ENCODE measurements at places on chromosomes 16 and 17. TPM values are rescaled to one million over a fixed set of nuclear protein-coding genes. Genes with fewer than 3 reads are reported as not detected.

CACNG3 gene
- not detected for polyA plus RNA-seq

DNA sequence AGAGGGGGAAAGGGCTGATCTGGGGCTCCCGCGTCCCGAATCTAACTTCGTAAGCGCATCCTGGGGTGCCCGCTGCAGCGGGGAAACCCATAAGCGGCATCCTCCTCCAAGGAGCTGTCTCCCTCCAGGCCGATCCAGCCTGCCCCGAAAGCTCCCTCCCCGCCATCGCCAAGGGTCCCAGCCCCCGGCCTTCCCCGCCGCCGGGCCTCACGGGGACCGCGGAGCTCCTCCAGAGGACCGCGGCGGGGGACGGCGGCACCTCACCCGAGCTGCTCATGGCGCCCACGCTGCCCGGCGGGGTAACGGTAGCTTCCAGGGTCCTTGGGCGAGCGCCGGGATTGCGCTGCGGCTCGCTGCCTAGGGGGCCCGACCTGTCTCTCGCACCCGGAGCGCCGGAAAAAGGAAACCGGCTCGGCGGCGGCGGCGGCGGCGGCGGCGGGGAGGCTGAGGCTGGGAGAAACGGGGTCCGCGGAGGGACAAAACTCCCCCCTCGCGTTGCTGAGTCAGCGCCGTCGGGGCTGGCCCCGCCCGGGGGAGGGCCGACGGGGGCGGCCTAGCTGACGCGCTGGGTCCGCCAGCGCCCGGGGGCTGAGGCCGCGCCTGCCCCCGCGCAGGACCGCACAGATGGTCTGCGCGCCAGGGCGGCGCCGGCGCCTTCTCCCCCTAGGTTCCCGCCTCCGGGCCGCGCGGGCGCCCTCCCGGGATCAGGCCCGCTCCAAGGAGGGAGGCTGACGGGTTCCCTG is at the start of gene BLMH:
Gene BLMH, minus strand, starts transcription at position 402 of the 743 bp plus-strand sequence. Its CDS starts 125 bp downstream, at position 277.
- DNase-seq: peak; percentile 86

- peak; percentile 90 for DNase-seq
These were observed at the start of gene MYCBPAP for GRCh38 chr17:50507871-50508572. TSS of gene MYCBPAP (plus strand) at chr17:50508439. CDS start at chr17:50508675, 236 bp downstream.

ADAD2 gene
- polyA plus RNA-seq: 0.69 TPM

DNA sequence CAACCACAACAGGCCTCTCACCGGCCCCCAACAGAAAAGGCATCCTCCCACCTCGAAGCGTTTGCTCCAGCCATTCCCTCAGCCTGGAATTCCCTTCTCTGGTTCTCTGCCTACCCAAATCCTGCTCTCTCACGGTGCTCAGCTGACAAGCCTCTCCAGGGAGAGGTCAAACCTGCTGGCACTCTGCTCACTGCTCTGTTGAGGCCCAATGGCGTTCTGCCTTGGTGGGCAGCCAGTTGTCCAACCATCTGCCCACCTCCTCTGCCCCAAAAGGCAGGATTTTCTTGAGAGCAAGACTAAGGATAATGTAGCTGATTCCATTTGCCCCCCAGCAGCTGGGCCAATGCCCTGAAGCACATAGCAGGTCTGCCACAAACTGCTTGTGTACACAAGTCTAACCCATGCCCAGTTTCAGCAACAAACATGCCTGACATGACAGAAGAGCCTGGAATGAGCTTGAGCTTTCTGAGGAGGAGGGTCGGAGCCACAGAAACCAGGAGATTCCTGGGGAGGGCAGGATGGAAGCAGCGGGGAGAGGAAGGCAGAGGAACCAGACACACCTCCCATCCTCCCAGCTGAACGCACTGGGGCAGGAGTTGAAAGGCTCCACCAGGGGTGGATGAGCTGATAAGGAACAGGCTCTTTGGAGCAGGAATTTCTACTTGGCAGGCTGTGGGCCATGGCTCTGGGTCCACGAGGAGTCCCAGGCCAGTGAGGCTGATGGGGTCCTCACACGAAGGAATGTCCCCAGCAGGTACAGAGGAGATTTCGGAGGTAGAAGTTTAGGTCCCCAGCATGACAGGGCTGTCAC is 23.9 kb downstream of the ARHGAP27 start:
- DNase-seq: no peak

DNA sequence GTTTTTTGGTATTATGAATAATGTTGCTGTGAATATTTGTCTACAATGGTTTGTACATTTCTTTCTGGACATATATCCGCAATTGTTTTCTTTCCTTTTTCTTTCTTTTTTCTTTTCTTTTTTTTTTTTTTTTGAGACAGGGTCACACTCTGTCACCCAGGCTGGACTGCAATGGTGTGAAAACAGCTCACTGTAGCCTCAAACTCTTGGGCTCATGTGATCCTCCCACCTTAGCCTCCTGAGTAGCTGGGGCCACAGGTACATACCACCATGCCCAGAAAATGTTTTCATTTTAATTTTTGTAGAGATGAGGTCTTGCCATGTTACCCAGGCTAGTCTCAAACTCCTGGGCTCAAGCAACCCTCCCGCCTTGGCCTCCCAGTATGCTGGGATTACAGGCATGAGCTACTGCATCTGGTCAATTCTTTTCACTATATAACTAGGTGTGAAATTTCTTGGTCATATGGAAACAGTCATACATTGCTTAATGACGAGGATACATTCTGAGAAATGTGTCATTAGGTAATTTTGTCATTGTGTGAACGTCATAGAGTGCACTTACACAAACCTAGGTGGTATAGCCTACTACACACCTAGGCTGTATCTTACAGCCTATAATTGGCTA is 15.2 kb downstream of the IL21R start:
- DNase-seq: no peak

- peak; percentile 64 for DNase-seq
These were observed 146.4 kb downstream of the PCTP start for GRCh38 chr17:55897301-55897700.

PNMT gene
- polyA plus RNA-seq: 13.0 TPM

SNF8 gene
- 149 TPM for polyA plus RNA-seq

DNA sequence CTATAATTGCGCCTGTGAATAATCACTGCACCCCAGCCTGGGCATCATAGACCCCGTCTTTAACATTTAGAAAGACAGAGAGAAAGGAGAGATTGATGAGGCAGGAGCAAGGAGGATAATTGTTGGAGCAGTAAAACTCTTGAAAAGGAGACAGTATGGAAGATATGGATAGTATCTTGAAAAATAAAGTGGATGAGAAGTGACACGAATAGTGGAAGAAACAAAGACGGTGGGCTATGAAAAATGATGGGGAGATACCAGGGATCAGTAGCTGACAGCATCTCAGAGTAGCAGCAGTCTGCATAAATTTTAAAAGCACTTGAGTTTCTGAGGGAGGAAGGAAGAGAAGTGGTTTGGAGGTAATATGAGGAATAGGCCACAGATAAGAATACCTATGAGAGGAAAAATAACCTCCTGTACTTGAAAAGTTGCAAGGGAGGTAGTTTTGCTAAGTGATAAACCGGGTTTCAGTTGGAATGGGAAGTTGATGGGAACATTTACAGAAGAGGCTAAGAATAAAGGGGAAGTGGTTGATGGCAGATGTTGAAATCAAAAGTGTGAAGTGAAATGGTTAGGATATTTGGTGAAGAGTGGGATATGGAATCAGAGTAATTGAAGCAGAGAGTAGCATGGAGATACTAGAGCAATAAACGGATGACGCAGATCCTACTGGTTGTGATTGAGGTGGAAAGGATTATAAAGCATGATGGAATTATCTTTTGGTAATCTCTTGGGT is 1.8 kb upstream of the PPM1D start:
- no peak for DNase-seq

ZNF778 gene
- 4.6 TPM for polyA plus RNA-seq

DNA sequence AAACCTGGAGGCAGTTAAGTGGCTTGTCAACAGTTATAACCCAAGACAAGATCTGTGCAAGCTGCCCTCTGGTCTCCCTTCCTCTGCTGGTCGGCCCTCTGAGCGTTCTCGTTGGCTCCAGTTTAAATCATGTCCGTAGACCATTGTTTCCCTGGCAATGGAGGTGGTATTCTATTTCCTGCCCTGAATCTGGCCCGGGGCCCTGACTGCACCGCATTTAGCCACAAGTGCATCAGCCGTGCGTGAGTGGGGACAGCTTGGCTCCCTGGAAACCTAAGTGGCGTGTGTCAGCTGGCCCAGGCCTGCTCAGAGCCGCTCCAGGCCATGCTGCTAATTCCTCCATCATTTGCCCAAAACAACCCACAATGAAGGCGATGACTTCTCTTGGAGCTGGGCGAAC is 15.0 kb upstream of the MYLK3 start:
- DNase-seq: peak; percentile 86

MYO1D gene
- polyA plus RNA-seq: 1.8 TPM

Data from psoas muscle (tissue), 8 donors.